Lung (tissue), 17 donors: ENCODE measurements at places on chromosomes 12 and 14. TPM values are rescaled to one million over a fixed set of nuclear protein-coding genes. Genes with fewer than 3 reads are reported as not detected.

Gene GLI1
- total RNA-seq = 5.7 TPM

Gene C12orf54
- 1.5 TPM for total RNA-seq

Gene CCDC177
- total RNA-seq = not detected

Gene PTPN6
- 38.2 TPM for total RNA-seq

Gene LMNTD1
- 14.9 TPM for total RNA-seq

Gene NXPH4
- total RNA-seq = 0.94 TPM

Gene ADSS1
- total RNA-seq = 8.0 TPM

Gene ZDHHC22
- not detected for total RNA-seq

Gene LALBA
- total RNA-seq = not detected

Gene TMEM233
- total RNA-seq = 0.40 TPM

GRCh38 chr14:100710826-100711462, 15.7 kb upstream of the DLK1 start:
- peaks cover 7% of the 10 kb centered on the region for H3K4me1 ChIP-seq
- H3K27ac ChIP-seq = no peak overlapping the region
- no peaks in the 10 kb centered on the region for H3K27me3 ChIP-seq
- no peaks in the 10 kb centered on the region for H3K36me3 ChIP-seq
- H3K4me3 ChIP-seq = no peak overlapping the region
- no peak for DNase-seq

- H3K4me1 ChIP-seq = no peaks in the 10 kb centered on the region
- H3K36me3 ChIP-seq = no peaks in the 10 kb centered on the region
- no peaks in the 10 kb centered on the region for H3K27me3 ChIP-seq
- DNase-seq = no peak
- no peak overlapping the region for H3K4me3 ChIP-seq
Observed at GRCh38 chr14:24256960-24257359, 6.0 kb downstream of the TGM1 start.

DNA sequence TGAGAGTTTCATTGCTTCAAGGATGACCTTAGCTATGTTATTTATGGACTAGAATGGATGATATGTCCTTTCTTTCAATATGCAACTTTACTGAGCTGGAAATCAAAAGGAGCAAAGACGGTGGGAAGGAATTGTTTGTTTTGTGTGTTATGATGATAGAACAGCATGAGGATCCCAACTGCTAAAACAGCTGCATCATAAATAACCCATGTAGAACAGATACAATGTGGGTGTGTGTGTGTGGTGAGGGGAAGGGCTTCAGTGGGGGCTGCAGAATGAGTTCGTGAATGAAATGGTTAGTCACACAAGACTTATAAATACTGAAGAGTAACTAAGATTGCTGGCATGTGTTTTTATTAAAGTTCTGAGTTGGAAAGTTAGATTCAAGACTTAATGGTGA, 80.1 kb downstream of the DACT1 start:
- no peaks in the 10 kb centered on the region for H3K36me3 ChIP-seq
- no peak for DNase-seq
- H3K4me3 ChIP-seq = no peak overlapping the region
- peaks cover 7% of the 10 kb centered on the region for H3K4me1 ChIP-seq
- H3K27ac ChIP-seq = no peak overlapping the region

DNA sequence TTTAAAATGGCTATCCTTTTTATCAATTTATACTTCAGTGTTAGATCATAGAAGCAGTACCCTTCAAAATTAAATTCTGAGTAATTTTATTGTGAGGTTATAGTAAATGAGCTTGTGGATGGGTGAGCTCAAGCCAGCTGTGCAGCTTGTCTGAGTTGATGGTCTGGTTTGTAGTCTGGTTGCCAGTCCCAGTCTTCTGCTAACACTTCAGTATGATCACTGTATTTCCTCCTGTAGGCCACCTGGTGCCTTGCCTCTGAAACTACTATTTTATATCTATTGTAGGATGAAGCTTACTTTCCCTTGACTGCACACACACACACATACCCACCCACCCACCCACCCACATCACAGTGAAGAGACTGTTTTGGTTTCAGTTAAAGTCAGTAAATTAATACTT, 496.4 kb downstream of the PCNX1 start:
- peaks cover 5% of the 10 kb centered on the region for H3K4me1 ChIP-seq
- no peak overlapping the region for H3K4me3 ChIP-seq
- no peaks in the 10 kb centered on the region for H3K36me3 ChIP-seq
- no peaks in the 10 kb centered on the region for H3K27me3 ChIP-seq

GRCh38 chr14:100108042-100108825, 43.0 kb downstream of the EVL start:
- peak; percentile 87 for DNase-seq
- H3K4me3 ChIP-seq = no peak overlapping the region
- no peaks in the 10 kb centered on the region for H3K36me3 ChIP-seq
- peak overlapping the region; percentile 33 for H3K27ac ChIP-seq
- H3K27me3 ChIP-seq = no peaks in the 10 kb centered on the region

- DNase-seq = no peak
- H3K36me3 ChIP-seq = no peaks in the 10 kb centered on the region
- no peaks in the 10 kb centered on the region for H3K27me3 ChIP-seq
- H3K27ac ChIP-seq = no peak overlapping the region
Observed at GRCh38 chr14:102170061-102170460, 30.4 kb downstream of the WDR20 start.

DNA sequence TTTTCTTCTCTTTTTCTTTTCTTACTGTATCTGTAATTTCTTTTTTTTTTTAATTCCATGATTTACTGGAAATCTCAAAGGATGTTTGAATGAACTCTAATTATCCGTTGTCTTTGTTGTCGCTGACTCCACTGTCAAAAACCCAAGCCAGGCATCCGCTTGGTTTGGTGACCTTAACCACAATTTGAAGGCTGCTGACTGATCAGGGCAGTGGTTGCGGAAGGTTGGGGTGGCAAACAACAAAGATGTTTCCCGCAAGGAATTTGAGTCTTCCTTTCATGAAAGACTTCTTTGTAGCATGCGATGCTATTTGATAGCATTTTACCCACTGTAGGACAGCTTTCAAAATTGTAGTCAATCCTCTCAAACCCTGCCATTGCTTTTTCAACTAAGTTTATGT, 1013.8 kb downstream of the DIO2 start:
- H3K27ac ChIP-seq = no peak overlapping the region
- H3K36me3 ChIP-seq = no peaks in the 10 kb centered on the region

DNA sequence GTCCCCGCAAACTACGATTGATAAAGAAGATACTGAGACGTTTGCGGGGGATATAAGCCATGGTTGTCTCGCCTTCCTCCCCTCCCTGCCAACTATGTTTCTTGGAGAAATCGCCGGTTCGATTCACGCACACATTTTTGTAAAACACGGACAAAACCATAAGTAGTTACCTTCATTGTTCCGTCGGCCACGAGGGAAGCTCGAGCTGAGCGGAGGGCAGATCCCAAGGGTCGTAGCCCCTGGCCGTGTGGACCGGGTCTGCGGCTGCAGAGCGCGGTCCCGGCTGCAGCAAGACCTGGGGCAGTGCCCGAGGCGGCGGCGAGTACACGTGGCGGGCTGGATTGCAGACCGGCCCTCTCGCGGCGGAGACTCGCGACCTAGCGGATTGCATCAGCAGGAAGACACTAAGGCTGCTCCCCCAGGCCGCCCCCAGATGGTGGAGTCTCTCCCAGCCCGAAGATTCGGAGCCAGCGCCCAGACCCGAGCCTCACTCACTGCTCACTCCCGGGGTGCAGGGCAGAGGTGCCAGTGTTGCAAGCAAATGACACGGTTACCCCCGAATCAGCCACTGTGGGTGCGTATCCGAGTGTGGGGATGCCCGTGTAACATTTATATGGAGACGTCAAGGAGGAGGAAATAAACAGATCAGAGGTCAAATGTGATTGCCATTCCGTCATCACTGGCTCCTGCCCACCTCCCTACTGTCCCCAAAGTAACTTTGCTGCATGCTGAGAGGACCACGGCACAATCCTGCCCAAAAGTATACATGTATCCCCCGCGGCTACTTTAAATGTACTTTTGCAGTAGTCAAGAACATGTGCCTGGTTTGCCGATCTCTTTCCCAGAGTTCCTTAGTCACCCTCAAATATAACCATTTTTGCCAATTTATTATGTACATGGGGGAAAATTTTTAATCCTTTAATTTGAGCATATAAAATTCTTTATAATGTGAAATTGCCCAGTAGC, at the start of gene BCAT1:
Gene BCAT1, minus strand, starts transcription at position 345 of the 966 bp plus-strand sequence. Its CDS starts 169 bp downstream, at position 176.
- no peaks in the 10 kb centered on the region for H3K4me1 ChIP-seq
- H3K27me3 ChIP-seq = no peaks in the 10 kb centered on the region
- H3K4me3 ChIP-seq = peak within 1 kb of the TSS; percentile 43
- peak; percentile 87 for DNase-seq
- no peaks in the 10 kb centered on the region for H3K36me3 ChIP-seq

DNA sequence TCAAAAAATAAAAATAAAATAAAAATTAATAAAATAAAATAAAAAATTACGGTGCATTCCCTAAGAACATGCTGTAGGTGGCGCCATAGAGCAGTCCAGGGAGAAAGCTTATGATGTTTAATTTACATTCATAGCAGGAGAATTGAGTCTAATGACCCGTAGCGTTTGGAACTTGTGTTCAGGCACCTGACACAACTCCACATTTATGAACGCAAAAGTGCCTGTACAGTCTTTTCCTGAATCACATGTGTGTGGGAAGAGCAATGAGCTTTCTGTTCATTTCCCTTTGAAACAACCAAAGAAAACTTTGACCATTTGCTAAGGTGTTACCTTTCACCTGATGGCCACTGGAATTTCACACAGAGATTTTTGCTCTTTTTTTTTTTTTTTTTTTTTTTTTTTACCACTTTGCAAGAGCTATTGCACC, 60.6 kb upstream of the KCNA1 start:
- DNase-seq = peak; percentile 32
- H3K36me3 ChIP-seq = no peaks in the 10 kb centered on the region
- no peak overlapping the region for H3K27ac ChIP-seq
- H3K27me3 ChIP-seq = no peaks in the 10 kb centered on the region
- H3K4me1 ChIP-seq = no peaks in the 10 kb centered on the region

DNA sequence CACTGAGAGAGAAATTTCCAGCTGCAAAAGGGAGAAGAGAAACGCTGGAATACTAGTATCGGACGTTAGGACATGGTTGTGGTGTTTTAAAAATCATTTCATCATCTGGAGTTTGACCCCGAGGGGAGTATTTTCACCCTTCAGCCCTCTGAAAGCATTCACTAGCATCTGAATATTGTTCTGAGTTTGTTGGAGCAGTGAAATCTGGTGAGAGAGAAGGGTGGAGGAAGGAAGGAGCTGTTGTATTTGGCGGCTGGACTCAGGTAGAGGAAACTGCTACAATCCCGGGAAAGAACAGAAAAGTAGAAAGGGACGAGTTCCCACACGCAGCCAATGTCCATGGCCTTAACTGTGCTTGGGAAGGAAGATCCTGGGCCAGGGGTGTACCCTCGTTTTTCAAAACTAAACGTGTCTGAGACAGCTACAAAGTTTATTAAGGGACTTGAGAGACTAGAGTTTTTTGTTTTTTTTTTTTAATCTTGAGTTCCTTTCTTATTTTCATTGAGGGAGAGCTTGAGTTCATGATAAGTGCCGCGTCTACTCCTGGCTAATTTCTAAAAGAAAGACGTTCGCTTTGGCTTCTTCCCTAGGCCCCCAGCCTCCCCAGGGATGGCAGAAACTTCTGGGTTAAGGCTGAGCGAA, 896 bp upstream of the CDKN1B start:
- peaks cover 3% of the 10 kb centered on the region for H3K36me3 ChIP-seq
- peak overlapping the region; percentile 60 for H3K4me3 ChIP-seq
- H3K4me1 ChIP-seq = peaks cover 55% of the 10 kb centered on the region

DNA sequence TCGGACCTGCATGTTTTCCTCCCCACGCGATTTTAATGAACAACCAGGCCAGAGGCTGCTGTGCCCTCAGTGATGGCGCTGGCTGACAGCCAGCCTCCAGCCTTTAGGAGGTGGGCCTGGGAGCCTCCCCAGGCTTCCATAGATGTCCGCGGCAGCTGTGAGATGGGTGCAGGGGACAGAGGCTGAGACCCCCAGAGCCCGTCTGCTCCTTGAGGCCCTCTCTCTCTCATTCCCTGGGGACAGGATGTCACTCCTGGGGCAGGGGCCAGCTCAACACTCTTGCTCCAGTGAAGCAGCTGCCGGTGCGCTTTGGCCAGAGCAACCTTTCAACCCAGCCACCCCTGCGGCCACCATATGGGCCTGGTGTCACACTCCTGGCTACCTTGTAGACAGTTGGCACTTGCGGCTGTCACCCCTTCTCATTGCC, 24.8 kb downstream of the MVK start:
- H3K4me3 ChIP-seq = no peak overlapping the region
- H3K4me1 ChIP-seq = peaks cover 7% of the 10 kb centered on the region
- no peak for DNase-seq
- H3K36me3 ChIP-seq = no peaks in the 10 kb centered on the region
- H3K27me3 ChIP-seq = no peaks in the 10 kb centered on the region
- H3K27ac ChIP-seq = no peak overlapping the region

GRCh38 chr12:1814266-1814665, 6.1 kb upstream of the LRTM2 start:
- no peak for DNase-seq
- H3K36me3 ChIP-seq = no peaks in the 10 kb centered on the region
- H3K4me1 ChIP-seq = no peaks in the 10 kb centered on the region
- no peak overlapping the region for H3K27ac ChIP-seq
- H3K27me3 ChIP-seq = no peaks in the 10 kb centered on the region
- H3K4me3 ChIP-seq = no peak overlapping the region

- H3K36me3 ChIP-seq = no peaks in the 10 kb centered on the region
- H3K4me1 ChIP-seq = no peaks in the 10 kb centered on the region
- H3K4me3 ChIP-seq = no peak overlapping the region
- no peak overlapping the region for H3K27ac ChIP-seq
- no peak for DNase-seq
Observed at GRCh38 chr14:104164041-104164440, 25.7 kb downstream of the KIF26A start.

DNA sequence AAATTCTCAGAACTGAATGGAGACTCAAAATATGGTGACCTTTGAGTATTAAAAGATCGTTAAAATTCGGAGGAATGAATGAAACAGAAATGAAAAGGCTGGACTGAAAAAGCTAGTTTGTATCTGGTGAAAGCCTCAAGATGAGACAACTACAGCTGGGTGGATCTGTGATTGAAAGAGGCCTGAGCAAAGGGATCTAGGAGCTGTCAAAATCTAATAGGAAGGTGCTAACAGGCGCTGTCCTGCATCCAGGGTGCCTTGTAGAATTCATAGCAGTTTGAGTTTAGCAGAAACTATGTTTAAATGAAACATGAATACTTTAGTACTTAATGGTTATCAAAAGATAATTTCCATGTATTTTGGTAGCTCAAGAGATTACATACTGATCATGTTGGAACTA, 2.3 kb downstream of the YY1 start:
- peak overlapping the region; percentile 40 for H3K27ac ChIP-seq
- peaks cover 30% of the 10 kb centered on the region for H3K4me1 ChIP-seq
- DNase-seq = no peak

DNA sequence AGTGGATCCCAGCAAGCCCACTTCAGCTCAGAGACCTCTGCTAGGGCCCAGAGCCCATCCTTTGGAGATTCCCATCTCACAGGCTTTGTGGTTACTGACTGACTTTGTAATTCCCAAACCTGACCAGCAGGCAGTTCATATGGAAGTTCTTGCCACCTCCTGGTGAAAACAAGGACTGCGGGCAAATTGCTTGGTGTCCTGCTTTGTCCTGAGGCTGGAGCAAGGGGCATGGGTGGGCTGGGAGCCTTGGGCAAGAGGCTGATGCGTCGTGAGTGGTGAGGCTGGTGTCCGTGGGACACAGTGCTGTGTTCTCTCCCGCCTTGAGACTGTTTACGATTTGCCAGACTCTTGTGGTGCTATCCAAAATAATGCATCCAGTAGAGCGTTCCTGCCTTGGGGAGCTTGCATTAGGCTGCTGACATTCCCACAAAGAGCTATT, 91.0 kb downstream of the LRRC74A start:
- H3K27me3 ChIP-seq = no peaks in the 10 kb centered on the region
- H3K27ac ChIP-seq = peak overlapping the region; percentile 96
- H3K36me3 ChIP-seq = no peaks in the 10 kb centered on the region
- H3K4me1 ChIP-seq = peaks cover 24% of the 10 kb centered on the region

GRCh38 chr14:81062816-81063215, 107.4 kb downstream of the TSHR start:
- H3K27ac ChIP-seq = no peak overlapping the region
- H3K36me3 ChIP-seq = no peaks in the 10 kb centered on the region
- DNase-seq = no peak
- no peaks in the 10 kb centered on the region for H3K27me3 ChIP-seq
- H3K4me3 ChIP-seq = no peak overlapping the region
